ENCODE measurements at places on chromosomes 2 and 18. TPM values are rescaled to one million over a fixed set of nuclear protein-coding genes. Genes with fewer than 3 reads are reported as not detected.

CNRIP1 gene
- total RNA-seq: 44.9 TPM

SLC16A14 gene
- 0.25 TPM for total RNA-seq

NEB gene
- 0.63 TPM for total RNA-seq

WDCP gene
- total RNA-seq: 8.7 TPM

OXER1 gene
- total RNA-seq: not detected

REG3A gene
- total RNA-seq: not detected

LNPK gene
- 4.2 TPM for total RNA-seq

TEX44 gene
- not detected for total RNA-seq

GNLY gene
- not detected for total RNA-seq

LIPG gene
- total RNA-seq: 1.3 TPM

SP3 gene
- total RNA-seq: 71.2 TPM

SERPINB8 gene
- total RNA-seq: 6.7 TPM

C2orf68 gene
- total RNA-seq: 20.7 TPM

GREB1 gene
- 0.38 TPM for total RNA-seq

SERPINB4 gene
- total RNA-seq: 0.13 TPM

LINC00305 gene
- not detected for total RNA-seq

LRRC30 gene
- not detected for total RNA-seq

TFCP2L1 gene
- total RNA-seq: not detected

DNA sequence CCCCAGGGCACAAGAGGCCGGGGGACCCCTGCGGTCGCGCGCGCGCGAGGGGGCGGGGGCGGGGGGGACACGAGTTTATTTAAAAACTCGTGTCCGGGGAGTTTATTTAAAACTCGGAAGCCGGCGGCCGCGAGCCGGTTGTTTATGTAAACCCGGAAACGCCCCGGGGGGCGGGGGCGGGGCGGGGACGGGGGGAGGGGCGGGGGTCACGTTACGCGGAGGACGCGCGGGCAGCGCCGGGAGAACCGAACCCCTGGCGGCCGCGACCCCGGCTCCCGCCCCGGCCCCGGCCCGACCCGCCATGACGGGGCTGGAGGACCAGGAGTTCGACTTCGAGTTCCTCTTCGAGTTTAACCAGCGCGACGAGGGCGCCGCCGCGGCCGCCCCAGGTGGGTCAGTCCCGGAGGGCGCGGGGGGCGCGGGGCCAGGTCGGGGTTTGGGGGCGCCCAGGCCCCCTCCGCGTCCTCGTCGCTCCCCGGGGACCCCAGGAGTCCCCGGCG, 4.4 kb downstream of the NFATC1 start:
- DNase-seq: peak; percentile 45

- DNase-seq: no peak
Observed at GRCh38 chr2:197657562-197657961, 17.8 kb downstream of the RFTN2 start.

DNA sequence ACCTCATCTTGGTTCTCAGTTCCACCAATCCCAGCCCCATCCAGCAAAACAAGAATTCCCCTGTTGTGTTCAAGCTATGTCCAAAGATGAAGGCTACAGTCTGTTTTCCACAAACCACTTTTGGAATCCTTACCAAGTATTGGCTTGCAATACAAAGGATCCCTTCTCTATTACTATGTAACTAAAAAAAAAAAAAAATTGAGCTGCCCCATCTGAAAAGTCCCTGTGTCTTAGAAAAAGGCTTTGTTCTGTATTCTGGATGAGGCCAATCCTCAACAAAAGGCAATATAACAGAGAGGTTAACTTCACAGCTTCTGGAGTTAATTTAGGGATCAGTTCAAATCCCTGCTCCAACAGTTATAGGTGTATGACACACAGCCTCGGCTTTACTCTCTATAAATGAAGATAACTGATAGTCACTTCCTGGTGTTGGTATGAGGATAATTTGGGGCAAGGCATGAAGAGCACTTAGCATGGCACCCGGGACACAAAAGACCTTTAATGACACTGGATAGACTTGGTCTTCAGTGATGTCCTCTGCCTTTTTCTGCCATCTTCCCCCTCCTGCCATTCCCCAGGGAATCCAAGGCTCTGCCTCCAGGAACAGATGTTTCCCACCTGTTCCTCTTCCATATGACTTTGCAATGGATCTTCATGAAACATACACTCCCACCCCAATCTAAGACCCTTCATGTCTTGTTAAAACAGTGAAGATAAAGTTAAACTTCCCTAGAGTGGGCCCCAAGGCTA, 61.2 kb upstream of the ATL2 start:
- no peak for DNase-seq

DNA sequence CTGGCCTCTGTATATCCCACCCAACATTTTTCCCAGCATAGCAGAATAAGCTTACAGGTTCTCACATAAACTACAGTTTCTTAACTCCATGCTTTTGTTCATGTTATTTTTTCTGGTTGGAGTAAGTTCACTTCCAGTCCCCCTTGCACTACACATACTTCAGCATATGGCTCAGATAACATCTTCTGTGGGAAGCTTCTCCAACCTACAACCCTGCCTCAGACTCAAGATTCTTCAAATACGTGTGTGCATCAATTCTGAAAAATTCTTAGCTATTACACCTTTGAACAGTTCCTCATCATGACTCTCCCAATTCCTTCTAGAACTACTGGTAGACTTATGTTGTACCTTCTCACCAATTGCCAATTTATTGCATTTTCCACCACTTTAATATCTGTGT, 7.5 kb upstream of the CPLX4 start:
- no peak for DNase-seq

- no peak for DNase-seq
Observed at GRCh38 chr2:54466870-54467269, 10.7 kb downstream of the SPTBN1 start.

DNA sequence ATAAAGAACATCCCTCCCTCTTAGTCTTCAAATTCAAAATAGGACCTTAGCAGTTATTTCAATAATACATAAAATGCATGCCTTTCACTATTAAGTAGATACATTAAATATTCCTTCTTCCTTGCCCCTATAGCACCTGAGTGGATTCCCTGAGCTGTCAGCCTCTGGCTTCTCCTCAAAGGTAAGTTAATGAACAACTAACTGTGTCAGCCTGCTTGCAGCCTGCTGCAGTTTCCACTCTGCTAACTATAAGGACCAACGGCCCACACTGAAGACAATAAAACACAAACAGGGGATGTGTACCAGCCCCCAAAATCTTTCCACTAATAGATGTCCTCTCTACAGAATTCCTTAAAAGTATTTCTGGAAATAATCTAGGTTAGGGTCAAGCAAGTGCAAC, 5.0 kb downstream of the KCTD1 start:
- no peak for DNase-seq

GRCh38 chr2:161120775-161121174, 39.5 kb upstream of the TANK start:
- no peak for DNase-seq

DNA sequence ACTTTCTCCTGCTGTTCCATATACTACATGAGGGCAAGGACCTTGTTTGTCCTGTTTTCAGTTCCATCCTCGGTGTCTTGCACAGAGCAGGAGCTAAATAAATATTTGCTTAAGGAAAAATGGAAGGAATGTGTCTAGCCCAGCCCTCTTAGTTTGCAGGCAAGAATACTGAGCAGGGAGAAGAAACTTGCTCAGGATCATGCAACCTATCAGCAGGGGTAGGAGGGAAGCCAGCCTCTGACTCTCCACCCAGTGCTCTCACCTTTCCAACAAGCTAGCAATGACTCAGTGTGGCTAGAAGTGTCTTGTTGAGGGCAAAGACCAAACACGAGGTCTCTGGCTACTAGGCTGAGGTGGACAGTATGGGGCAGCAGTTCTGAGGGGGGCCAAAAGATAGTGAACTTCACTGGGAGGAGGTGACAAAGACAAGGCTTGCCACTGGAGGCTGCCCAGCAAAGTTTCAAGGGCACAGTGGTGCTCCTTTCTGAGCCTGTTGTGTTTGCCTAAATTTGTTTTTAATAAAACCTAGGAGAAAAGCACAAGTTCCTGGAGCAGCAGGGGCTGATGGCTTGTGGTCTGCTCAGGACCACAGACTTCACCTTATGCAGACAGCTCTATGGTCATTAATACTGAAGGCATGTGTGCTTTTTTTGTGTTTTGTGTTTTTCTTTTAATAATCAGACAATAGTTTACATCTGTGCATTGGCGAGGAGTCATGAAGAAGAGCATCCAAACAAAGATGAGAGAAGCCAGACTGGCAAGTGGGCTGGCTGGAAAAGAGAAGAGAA, 49.1 kb upstream of the CTAGE1 start:
- peak; percentile 29 for DNase-seq

- DNase-seq: no peak
Observed at GRCh38 chr18:79615091-79615490, 64.5 kb upstream of the CTDP1 start.

- no peak for DNase-seq
Observed at GRCh38 chr2:42949125-42949524, 156.7 kb upstream of the HAAO start.

GRCh38 chr2:99489761-99490622, at the start of gene REV1:
Gene REV1 (minus strand): TSS chr2:99490017. CDS start chr2:99464975, 25,042 bp downstream.
- DNase-seq: peak; percentile 85

DNA sequence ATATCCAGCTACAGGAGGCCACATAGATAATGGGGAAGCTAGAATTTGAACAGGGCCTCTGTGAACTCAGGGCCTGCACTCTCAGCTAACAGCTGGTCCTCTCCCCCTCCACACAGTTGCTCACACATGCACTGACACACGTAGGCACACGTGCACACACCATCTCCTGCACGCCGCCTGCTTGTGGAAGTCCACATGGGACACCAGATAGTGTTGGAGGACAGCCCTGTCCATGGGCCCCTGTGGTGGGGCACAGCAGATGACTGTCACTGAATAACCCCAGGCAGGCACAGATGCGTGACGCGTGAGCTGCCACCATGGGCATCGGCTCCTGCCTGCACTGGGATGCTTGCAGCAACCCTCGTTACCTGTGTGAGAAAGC, 52.9 kb downstream of the ADI1 start:
- DNase-seq: no peak

DNA sequence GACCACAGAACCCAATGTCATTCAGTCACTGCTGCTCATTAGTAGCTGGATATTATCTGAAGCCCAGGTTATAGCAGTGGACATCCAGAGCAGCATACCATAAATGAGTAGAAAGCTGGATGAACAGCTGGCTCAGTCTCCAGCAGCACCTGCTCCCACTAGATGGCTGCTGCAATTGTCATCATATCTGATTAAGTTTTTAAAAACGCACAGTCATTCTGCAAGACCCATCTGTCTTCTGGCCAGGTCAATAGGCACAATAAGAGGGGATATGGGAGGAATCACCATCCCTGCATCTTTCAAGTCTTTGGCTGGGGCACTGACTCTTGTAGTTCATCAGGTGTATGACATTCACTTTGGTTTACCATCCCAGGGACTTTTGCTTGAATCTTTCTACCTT, 55.1 kb upstream of the XDH start:
- no peak for DNase-seq

DNA sequence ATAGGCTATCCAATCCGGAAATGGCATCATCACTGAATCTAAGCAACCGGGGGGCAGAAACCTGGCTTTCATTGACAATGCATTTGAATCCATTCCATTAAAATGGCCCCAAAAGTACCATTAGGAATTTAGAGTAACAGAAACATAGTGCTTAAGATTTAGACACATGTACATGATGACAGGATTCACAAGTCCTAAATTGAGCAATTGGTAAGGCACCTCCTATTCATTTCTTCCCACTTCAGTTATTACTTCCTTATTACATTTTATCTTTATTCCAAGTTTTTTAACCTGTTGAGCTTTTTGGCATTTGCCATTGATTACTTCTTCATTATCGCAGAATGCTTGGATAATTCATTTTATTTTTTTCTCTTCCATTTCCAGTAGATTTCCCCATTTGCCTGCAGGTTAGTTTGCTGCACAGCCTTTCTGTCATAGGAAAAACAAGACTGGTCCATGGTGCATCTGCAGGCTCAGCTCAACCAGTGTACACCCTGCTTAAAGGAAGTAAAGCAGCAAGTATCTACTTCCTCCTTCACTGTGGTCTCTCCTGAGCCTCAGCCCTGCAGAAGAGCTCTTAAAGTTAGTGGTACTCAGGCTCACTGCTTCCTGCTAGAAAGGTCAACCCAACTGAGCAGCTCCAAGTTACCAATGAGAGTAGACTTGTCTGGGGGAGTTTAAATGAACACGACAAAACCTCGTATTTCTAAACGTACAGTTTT, 89.2 kb downstream of the DOCK10 start:
- DNase-seq: no peak

DNA sequence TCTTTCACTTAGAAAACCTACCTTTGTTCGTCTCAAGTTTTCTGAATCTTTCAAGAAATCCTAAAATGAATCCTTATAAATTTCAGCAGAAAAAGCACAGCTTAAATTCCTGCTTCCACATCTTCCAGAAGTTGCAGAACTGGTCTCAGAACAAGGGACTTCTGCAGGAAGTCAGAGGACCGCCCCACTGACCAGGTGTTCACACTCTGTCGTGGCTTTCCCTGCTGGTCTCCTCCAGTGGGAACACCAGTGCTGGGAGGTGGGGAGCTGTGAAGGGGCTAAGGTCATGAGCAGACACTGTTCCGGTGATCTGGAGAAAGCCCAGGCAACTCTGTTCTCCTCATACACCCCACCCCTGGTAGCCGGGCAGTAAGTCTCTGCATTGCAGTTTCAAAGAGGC, 3.5 kb downstream of the FAM110C start:
- no peak for DNase-seq

GRCh38 chr18:61852496-61852895, 40.3 kb downstream of the RNF152 start:
- no peak for DNase-seq

GRCh38 chr2:59974051-59974766, 579.2 kb downstream of the BCL11A start:
- DNase-seq: no peak

DNA sequence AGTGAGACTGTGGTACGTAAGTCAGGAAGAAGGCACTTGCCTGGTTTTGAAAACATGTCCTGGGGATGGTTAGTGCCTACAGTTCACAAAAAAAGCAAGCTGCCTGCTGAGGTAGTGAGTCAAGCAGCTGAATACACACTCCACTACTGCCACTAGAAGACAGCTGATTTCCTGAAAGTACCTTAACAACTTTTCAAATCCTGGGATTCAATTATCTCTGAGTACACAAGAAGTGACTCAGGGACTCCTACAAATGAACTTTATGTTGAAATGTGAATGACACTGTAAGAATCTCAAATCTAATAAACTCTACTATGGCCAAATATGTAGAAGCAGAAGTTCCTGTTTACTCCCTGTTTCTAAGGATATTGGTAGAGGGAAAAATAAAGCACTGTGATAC, 58.0 kb upstream of the ARL5A start:
- no peak for DNase-seq

GRCh38 chr2:172461591-172462372, 34.4 kb downstream of the ITGA6 start:
- no peak for DNase-seq

- no peak for DNase-seq
Observed at GRCh38 chr2:234502919-234503285, 6.0 kb upstream of the ARL4C start.

DNA sequence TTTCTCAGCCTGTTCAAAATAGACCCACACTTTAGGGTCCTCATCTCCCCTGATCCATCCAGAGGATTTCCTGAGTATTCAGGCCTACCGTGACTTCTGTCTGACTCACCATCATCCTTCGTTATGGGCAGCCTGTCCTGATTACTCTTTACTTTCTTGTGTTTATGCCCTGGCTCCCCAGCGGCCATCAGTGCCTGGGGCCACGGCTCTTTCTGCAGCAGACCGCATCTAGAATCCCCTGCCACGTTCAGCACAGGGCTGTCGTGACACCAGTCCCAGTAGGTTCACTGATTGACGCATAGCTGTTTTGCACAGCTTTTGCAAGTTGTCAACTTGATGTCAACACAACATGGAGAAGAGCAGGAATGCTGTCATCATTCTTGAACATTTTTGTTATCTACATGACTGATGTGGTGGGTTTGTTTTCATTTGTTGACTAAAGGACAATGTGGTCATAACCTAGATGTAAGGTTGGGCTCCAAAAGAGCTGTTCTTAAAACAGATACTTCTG, 225.6 kb downstream of the HAUS1 start:
- DNase-seq: no peak

All from dermis microvascular lymphatic vessel endothelial cell (primary cell).